ENCODE measurements at places on chromosomes 1 and 21. TPM values are rescaled to one million over a fixed set of nuclear protein-coding genes. Genes with fewer than 3 reads are reported as not detected.

Gene LAMC2
- 0.39 TPM for total RNA-seq

Gene COL6A2
- total RNA-seq = 333 TPM

Gene VTCN1
- total RNA-seq = not detected

Gene LCE1E
- not detected for total RNA-seq

Gene TMPRSS3
- not detected for total RNA-seq

Data from adrenal gland (tissue), 19 donors.